ENCODE measurements at places on chromosomes 1 and 21.

GRCh38 chr1:46160212-46160611 is 14.7 kb upstream of the TSPAN1 start:
- no peak for DNase-seq

DNA sequence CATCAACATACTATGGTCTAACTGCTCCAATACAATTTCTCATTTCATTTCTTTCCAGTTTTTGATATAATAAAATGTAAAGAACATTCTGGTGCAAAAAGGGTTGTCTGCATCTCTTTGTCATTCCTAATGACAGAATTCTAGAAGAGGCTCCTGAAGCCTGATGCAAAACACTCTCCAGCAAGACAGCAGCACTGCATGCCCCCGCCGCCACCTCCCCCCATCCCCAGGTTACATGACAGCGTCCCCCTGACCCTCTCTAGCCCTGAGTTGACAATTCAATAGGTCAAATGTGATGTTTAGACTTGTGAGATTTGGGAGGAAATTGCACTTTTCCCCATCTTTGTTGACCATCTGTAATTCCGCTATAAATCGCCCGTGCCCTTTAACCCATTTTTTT is 64.6 kb upstream of the C1orf21 start:
- no peak for DNase-seq

- no peak for DNase-seq
Observed at GRCh38 chr1:150259758-150260669, 2.4 kb downstream of the CA14 start.

- DNase-seq = no peak
Observed at GRCh38 chr21:35426897-35427296, 377.8 kb upstream of the RUNX1 start.

GRCh38 chr1:180363246-180363995 is 133.4 kb downstream of the LHX4 start:
- no peak for DNase-seq

DNA sequence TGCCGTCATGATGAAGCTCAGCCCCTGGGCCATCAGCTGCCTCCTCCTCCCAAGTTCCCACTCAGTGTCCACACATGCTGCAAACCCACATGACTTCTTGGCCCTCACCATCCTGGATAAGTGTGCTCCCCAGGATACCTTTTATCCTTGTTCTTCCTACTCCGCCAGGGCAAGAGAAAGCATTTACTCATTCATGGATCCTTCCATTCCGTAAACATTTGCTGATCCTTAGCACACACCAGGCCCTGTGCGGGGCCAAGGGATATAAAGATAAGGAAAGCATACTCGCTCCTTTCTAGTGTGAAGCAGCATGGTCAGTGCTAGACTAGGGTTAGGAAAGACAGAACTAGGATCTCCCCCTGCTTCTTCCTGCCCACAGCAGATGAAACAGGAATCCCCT is 122.1 kb upstream of the HMGB4 start:
- no peak for DNase-seq

DNA sequence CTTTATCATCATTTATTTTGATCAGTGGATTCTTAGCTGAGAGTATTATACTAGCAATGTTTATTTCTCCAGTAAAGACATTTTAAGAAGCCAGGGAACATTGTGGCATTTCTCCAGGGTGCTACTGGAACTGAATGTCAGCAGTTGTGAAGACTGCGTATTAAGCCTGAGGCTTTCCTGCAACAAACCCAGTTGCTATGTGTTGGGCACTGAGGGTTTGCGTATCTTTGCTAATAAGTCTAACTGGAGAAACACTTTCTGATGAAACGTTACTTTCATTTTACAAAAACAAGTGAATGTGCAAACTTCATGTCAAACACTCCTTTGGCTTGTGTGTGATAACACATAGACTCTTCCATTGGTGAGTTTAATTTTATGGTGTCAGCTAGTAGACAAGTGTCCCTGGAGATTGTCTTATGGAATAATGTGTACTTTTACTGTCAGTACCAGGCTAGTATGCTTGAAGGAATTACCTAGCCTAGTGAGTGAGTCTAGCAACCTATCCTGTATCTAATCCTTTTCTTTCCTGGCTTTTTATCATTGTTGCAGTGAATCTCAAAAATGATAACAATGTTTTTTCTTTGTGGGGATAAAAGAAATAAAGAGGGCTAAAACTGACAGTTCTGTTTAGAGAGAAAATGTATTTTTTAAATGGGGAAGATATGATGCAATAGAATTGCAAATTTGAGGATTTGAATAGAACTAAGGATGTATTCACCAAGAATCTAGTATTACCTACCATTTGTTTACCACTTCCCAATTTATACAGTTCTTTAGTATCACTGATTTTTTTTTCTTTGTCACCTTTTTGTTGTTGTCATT is 70.1 kb downstream of the MTR start:
- DNase-seq = no peak

DNA sequence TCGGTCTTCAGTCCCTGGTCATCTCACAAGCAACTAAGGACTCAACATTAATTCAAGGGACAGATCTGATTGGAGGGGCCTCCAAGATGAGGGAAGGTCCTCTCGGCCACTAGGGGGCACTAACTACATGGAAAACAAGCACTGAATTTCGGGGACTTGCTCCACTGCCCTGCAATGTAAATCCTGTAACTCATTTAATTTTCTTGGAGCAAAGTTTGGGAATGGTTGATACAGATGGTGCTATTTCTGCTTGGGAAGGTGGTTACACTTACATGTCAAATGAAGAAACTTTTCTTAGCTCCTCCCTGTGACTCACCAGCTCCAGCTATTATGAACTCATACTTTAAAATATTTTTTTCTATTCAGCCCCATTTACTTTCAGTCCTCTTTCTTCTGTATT is 97.4 kb upstream of the KCNJ15 start:
- no peak for DNase-seq

GRCh38 chr1:109912214-109912861 is 1.7 kb downstream of the CSF1 start:
- DNase-seq = no peak
